CD4-positive, alpha-beta memory T cell (primary cell): ENCODE measurements at places on chromosomes 3 and 15.

DNA sequence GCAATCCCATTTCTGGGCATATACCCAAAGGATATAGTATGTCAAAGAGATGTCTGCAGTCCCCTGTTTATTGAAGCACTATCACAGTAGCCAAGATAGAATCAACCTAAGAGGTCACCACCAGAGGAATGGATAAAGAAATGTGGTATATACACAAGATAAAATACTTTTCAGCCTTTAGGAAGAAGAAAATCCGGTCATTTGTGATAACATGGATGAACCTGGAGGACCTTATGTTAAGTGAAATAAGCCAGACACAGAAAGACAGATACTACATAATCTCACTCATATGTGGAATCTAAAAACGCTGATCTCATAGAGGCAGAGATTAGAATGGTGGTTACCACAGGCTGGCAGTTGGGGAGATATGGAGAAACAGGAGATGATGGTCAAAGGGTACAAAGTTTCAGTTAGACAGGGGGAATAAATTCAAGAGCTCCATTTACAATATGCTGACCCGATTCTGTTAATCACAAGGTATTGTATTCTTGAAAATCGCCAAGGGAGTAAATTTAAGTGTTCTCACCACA, 195.8 kb downstream of the MTHFS start:
- DNase-seq = no peak

GRCh38 chr3:175392653-175393052, 533.5 kb downstream of the NAALADL2 start:
- no peak for DNase-seq

- no peak for DNase-seq
Observed at GRCh38 chr3:98761643-98762229, 1.4 kb upstream of the ST3GAL6 start.

DNA sequence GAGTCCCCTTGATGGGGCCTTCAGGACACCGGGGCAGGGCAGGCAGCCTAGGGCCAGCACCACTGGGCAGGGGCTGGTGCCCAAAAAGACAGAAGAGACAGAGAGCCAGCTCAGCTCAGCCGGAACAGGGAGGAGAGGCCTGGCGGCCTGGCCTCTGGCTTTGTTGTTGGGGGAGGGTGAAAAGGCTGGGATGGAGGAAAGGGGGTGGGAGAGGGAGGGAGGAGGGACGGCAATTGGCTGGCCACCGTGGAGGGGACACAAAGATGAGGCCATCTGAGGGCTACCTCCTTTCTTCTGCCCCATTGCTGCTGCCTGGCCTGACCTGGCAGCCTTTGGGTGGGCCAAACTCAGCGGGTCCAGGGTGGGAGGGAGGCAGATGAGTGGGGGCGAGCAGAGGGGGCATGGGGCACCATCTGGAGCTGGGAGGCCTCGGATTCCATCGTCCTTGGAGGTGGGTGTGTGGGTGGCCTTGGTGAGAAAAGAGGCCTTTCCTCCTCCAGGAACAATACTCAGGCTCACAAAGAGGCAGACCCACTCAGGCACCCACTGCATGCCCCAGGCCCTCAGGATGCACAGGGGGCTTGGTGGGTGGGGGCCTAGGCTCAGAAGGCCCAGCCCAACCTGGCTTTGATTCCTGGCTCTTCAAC, 9.3 kb downstream of the EFCC1 start:
- DNase-seq = no peak

- peak; percentile 36 for DNase-seq
Observed at GRCh38 chr3:41200669-41201021, 1.3 kb downstream of the CTNNB1 start.

DNA sequence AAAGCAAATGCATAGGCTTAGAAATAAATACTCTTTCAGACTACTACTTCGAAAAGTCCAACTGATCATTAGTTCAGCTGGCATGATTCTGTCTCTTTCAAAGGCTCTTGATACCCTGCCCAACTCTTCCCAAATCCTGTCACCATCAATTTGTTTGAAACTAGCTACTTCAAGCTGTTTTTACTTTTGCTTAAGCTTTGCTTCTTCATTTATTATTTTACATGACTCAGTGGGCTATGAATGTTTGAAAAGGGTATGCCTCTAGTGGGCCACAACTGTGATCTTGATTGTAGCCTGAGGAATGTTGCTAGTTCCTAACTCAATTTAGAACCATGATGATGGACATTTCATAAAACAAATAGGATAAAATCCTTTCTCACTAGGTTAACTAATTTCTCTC, 340.8 kb downstream of the NAALADL2 start:
- DNase-seq = no peak

DNA sequence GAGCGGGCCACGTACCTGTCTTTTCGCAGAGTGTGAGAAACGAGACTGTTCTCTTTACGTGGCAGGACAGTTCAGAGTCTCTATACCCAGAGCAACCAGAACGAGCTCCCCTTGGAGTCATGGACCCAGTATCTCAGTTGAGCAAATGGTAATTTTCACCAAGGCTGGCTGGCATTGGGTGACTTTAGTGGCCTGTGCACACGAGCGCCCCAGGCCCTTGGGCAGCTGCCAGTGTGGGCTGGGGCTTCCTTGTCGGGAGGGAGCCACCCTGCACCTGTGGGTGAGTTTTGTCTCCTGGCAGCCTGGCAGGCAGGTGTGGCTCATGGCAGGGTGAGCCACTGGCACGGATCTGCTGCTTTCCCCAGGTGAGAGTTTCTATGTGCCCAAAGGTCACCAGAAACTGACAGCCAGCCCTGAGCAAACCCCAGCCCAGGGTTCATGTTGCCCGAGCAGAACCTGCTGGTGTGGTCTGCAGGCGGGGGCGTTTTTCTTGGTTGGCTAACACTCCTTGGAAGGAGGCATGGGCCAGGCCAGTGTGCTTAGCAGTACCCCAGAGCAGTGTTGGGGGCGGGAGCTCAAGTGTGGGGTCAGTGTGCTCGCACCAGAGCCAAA, 135.0 kb downstream of the TJP1 start:
- DNase-seq = no peak

DNA sequence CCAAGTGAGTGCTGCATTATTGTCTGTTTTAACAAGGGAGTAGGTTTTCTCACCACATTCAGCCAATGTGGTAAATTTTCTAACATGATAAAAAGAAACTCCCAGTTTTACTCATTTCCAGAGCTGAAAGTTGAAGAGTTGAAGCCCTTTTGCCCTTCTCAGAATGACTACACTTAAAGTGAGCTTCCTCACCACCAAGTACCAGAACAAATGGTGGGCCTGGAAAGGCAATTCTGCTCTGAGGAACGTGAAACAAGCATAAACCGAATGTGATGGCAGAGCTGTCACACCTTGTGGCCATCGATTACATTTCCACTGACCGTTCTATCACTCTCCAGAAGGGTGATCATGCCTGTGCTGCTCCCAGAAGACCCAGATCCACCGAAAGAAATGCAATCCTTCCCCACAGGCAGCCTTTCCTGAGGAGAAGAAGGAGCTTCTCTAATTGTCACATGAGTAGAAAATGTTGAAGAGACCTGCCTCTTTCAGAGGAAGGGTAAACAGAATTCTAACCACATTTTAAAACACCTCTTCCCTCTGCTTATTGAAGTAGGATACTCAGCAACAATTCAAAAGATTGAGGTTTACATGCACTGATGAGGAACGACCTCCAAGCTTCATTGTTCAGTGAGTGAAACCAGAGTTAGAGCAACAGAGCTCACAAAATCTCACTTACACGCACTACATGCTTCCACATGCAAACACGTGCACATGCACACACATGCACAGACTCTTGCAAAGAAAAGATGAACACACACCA, 21.4 kb upstream of the CCR9 start:
- DNase-seq = peak; percentile 45

GRCh38 chr3:31361371-31362273, 171.1 kb upstream of the STT3B start:
- DNase-seq = no peak

- DNase-seq = no peak
Observed at GRCh38 chr3:108830991-108831614, 8.5 kb downstream of the TRAT1 start.

DNA sequence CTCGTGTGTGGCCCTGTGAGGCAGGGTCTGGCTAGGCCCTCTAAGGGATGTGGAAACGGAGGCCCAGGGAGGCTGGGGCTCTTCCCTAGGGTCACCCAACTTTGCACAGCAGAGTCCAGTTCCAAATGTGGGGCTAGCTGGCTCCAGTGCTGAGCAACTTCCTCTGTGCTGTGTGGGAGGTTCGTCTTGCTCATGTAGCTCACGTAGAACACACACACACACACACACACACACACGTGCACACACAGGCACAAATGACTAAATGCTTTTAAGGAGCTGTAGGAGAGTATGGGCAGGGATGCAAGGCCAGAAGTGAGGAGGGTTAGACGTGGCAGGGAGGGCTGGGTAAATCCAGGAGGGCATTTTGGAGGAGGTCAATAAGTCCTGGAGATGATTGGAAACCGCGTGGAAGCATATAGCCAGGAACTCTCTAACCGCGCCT, 213.8 kb downstream of the RPLP1 start:
- no peak for DNase-seq

DNA sequence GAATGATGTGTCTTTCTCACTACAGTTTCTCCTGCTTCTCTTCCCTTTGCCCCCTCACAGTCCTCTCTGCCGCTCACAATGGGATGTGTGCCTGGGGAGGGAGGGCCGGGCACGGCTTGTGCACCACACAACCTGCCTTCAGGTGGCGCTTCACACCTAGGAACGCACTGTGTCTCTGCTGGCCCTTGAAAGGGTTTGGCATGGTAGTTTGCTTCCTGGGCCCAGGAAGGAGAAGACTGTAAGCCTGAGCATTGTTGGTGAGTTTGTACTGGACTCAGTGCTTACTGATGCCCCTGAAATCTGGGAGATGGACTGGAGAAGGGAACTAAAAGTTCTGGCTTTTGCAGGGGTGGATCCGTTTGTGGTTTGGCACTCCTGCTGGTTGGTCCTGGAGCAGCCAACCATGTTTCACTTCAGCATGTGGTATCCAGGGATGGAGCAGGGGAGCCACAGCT, 9.2 kb downstream of the ALPK3 start:
- DNase-seq = no peak

GRCh38 chr15:100123611-100124010, 218.2 kb downstream of the ADAMTS17 start:
- DNase-seq = no peak

GRCh38 chr15:29054171-29055045, 168.6 kb downstream of the APBA2 start:
- DNase-seq = no peak

- DNase-seq = no peak
Observed at GRCh38 chr3:47910233-47910632, 106.0 kb downstream of the MAP4 start.

GRCh38 chr15:39391230-39391629, 189.6 kb upstream of the THBS1 start:
- no peak for DNase-seq

DNA sequence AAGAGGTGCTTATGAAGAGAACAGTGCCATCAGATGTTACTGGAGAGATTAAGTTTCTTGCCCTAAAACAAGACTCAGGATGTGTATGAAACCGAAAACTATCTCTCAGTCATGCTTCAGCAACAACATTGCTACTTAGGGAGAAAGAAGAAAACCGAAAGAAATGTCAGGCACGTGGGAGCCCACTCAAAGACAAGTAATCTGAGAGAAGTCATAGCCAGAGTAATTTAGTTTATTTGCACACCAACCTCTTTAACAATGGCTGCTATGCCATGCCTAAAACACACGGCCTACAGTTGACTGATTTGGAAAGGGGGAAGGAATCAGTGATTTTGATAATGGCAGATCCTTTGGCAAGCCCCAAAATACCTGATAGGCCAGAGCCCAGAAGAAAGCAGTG, 162.9 kb downstream of the TIGIT start:
- no peak for DNase-seq

DNA sequence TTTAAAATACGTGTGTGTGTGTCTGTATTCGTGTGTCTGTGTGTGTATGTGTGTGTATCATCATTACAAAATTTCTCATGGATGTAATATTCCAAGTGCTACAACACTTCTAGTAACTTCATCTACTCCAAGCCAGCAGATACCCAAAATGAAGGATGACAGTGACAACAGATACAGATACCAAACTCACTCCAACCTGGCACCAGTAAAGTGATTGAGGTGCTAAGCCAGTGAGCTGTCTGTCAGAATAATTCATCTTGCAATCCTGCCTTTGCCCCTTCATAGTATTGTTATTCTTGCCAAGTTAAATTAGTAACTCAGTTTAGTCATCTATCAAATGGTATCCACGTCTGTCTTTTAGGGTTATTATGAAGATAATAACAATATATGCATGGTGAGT, 58.1 kb downstream of the PLOD2 start:
- DNase-seq = no peak

GRCh38 chr15:20659265-20659664, 117.7 kb upstream of the GOLGA6L6 start:
- no peak for DNase-seq

- DNase-seq = no peak
Observed at GRCh38 chr3:144028798-144029411, 57.3 kb downstream of the DIPK2A start.

DNA sequence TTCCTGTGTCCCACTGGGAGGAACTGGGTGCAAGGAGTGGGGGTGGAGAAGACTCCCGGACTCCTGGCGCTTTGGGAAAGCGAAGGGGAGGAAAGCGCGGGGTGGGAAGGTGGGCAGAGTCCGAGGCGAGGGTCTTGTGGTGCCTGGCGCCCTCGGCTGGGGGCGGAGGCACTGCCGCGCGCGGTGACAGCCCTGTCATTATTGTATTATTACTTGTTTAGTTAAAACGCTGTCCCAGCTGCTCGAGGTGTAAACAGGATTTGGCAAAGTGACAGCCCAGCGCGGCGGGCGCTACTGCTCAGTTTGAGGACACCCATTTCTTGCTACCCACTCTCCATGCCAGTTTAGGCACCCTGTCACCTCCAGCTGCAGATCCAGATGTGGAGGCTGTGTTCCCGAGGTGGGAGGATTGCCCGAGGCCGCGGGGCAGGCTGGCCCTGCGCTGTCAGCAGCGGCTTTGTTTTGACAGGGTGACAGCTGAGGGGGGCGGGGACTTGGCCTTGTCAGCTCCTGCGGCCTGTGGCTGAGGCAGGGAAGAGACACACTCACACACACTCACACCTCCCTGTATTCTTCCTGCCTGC, 1.0 kb downstream of the KAT2B start:
- peak; percentile 76 for DNase-seq

DNA sequence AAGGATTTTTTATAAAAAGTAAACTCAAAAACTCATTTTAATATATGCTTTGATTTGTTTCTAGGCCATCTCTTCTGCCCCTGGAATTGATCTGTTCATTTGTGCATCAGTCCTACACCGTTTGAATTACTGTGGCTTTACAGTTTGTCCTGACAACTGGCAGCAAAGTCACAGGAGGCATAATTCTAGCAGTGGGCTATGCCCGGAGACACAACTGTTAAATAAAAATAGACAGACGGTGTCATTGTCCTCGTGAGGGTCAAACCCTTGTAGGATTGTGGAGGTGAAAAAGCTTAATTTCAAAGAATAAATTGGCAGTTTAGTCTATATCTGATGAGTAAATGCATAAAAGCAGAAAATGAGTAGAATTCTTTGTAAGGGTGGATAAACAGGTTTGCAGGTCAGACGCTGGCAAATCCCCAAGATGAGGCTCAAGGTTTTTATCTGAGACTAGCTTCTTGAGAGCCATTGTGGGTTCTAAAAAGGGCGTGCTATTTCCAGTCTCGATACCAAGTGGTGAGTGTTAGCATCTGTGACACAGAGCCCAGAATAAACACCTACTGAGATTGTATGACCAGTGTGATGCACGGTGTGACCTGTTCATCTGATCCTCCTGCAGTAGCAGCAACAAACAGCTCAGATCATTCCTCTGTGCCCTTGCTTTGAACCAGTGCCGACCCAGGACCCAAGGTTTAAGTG, 51.5 kb upstream of the SLCO3A1 start:
- no peak for DNase-seq
